Transverse colon (tissue), 4 donors: ENCODE measurements at places on chromosomes 2 and 18. TPM values are rescaled to one million over a fixed set of nuclear protein-coding genes. Genes with fewer than 3 reads are reported as not detected.

CAPN14 gene
- total RNA-seq, result 0.14 TPM

FOXI3 gene
- total RNA-seq, result not detected

GALNT13 gene
- total RNA-seq, result not detected

PID1 gene
- 54.6 TPM for total RNA-seq

GALNT3 gene
- 17.2 TPM for total RNA-seq

COBLL1 gene
- 129 TPM for total RNA-seq

CARF gene
- total RNA-seq, result 11.0 TPM

ACVR1C gene
- 13.7 TPM for total RNA-seq

METTL8 gene
- total RNA-seq, result 14.7 TPM

TUBA3E gene
- total RNA-seq, result not detected

CD226 gene
- total RNA-seq, result 0.96 TPM

MROH2A gene
- not detected for total RNA-seq

TRIM43B gene
- total RNA-seq, result not detected

PKDCC gene
- 60.6 TPM for total RNA-seq

GALR1 gene
- total RNA-seq, result under 0.01 TPM

NFATC1 gene
- 10.8 TPM for total RNA-seq

SERTAD2 gene
- 22.1 TPM for total RNA-seq

CRYBA2 gene
- total RNA-seq, result 5.6 TPM

RNF152 gene
- total RNA-seq, result 29.7 TPM

GREB1L gene
- 1.5 TPM for total RNA-seq

C2orf81 gene
- 1.3 TPM for total RNA-seq

C2orf15 gene
- total RNA-seq, result not detected

CYP26B1 gene
- total RNA-seq, result 5.2 TPM

LCT gene
- total RNA-seq, result not detected

TMEM178A gene
- 6.8 TPM for total RNA-seq

TNFAIP6 gene
- not detected for total RNA-seq

RRM2 gene
- total RNA-seq, result 5.3 TPM

IL1R1 gene
- total RNA-seq, result 28.3 TPM

FAM237A gene
- total RNA-seq, result not detected

HES6 gene
- total RNA-seq, result 29.9 TPM

ASAP2 gene
- 50.2 TPM for total RNA-seq

CDK15 gene
- 0.79 TPM for total RNA-seq

DNAH7 gene
- 1.8 TPM for total RNA-seq

TMEM247 gene
- not detected for total RNA-seq

FANCL gene
- total RNA-seq, result 11.2 TPM

KIAA2012 gene
- total RNA-seq, result not detected

SERPINB10 gene
- not detected for total RNA-seq

ZNF521 gene
- total RNA-seq, result 8.6 TPM

STON1 gene
- 25.4 TPM for total RNA-seq

NMUR1 gene
- 0.32 TPM for total RNA-seq

VAMP5 gene
- total RNA-seq, result 17.1 TPM

WNT10A gene
- not detected for total RNA-seq

AQP12B gene
- total RNA-seq, result 0.55 TPM

DNAJC5G gene
- not detected for total RNA-seq

ADNP2 gene
- 16.0 TPM for total RNA-seq

TRIM43 gene
- not detected for total RNA-seq
